LHCN-M2 (cell line): ENCODE measurements at places on chromosomes 12 and 14. TPM values are rescaled to one million over a fixed set of nuclear protein-coding genes. Genes with fewer than 3 reads are reported as not detected.
A peak's percentile ranks its signal among the peaks of the same experiment; 100 is the strongest.

DNA sequence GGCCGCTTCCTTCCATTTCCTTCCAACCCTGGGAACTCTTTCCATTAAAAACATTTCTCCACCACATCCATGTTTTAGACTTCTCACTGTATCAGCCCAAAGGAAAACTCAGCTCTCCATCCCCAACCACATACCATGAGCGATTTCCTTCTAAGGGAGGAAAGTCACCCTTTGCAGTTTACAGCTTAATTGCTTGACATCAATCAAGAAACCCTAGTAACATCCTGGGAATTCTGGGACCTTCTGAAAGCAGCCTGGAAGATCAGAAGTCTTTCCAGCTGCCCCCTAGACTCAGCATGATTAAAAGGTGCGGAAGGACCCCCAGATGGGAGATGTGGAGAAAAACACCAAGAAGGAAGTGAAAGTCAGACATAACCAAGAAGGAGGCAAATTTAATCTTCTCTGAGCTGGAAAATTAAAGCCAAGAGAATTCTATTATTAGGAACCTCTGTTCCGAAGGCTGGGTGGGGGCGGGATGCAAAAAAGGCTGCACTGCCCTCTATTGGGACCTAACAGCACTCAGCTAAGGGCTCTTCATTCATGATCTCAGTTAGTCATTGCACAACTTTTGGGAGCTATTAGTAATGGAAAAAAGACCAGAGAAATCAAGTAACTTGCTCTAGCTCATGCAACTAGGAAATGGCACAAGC is 73.3 kb upstream of the PLXNC1 start:
- peak; percentile 79 for DNase-seq

Gene A2ML1
- total RNA-seq, result not detected in 2 replicates

DNA sequence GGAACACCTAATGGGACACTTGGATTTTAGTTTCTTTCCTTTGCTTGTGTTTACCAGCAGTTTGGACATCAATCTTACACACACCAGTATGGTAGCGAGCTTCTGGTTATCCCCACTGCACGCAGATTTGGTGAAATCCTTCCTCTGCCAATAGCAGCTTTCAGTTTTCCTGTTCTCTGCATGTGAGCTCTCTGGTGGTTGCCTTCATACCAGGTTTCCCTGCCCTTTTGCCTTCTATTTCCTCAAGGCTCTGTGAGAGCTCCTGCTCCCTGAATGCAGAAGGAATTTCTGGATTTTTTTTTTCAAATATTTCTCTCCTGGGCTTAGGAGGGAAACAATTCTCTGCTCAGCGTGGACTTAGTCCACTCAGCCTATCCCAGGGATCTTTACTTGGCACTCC is 93.0 kb upstream of the CCDC91 start:
- DNase-seq, result no peak

- peak; percentile 15 for DNase-seq
Measured at GRCh38 chr14:76109087-76109880, 42.4 kb upstream of the GPATCH2L start.

GRCh38 chr14:50061664-50062437 is 54.5 kb downstream of the VCPKMT start:
- peak; percentile 81 for DNase-seq

DNA sequence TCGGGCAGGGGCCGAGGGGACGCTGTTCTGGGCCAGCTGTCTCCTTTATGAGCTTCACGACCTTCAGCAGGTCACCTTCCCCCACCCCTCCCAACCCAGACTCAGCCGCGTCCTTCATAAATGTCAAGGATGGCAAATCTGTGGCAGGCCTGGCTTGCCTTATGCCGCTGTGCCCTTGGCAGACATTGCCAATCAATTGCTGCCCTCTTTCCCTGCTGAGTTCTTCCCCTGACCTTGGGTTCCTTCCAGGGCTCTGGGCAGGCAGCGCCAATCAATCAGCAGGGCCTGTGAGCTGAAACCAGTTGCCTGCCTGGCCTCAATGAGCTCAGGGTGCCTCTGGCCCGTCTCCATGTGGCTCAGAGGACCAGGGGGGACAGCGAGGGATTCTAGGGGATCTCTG is 7.7 kb downstream of the FAM222A start:
- no peak for DNase-seq

DNA sequence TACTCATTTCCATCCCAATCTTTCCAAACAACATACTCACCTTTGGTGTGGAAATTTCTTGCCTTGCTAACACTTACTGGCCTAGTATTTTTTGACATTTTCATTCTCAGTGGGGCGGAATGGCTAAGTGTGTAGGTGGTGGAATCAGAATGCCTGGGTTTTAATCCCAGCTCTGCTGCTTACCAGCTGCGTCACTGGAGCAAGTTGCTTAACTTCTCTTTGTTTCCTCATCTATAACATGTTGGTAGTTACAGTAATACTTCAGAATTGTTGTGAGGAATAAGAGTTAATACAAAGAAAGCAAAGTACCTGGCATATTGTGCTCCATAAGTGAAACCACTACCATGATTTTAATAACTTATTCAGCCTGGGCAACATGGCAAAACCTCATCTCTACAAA is 3.0 kb upstream of the FAM177A1 start:
- no peak for DNase-seq

Gene CCDC184
- 0.26 and 0.57 TPM in 2 replicates for total RNA-seq

GRCh38 chr12:108449478-108449877 is 65.6 kb upstream of the FICD start:
- no peak for DNase-seq

GRCh38 chr12:53538209-53538689 is 31.0 kb upstream of the NPFF start:
- no peak for DNase-seq

DNA sequence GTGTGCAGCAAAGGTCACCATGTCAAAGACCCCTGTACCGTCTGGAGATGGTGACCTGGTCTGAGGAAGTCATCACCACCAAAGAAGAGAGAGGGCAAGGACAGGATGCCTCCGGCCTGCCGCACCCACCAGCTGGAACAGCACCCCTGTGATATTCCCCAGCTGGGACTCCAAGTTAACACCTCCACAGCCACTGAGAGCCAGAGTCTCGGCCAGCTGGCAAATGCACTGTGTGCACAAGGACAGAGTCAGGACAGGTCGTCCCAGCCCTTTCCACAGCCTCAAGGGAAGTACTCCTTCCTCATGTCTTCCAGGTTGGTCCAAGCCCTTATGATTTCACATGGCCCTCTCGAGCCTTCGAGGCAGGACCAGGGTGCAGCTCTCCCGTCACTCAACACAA is 19.3 kb upstream of the FKBP4 start:
- DNase-seq, result no peak

DNA sequence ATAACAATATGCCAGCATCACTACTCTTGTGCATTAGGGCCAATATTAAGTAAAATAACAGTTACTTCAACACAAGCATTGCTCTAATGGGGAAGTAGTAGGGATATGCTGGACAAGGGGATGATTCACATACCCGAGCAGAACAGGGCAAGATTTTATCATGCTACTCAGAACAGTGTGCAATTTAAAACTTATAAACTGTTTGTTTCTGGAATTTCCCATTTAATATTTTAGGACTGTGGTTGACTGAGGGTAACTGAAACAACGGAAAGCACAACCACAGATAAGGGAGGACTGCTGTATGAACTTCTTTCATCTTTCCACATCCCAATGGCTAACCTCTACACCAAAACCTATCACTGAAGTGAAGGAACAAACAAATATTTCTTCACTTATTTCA is 36.8 kb downstream of the SARNP start:
- DNase-seq, result no peak

GRCh38 chr12:117032593-117033381 is 66.4 kb downstream of the TESC start:
- no peak for DNase-seq

DNA sequence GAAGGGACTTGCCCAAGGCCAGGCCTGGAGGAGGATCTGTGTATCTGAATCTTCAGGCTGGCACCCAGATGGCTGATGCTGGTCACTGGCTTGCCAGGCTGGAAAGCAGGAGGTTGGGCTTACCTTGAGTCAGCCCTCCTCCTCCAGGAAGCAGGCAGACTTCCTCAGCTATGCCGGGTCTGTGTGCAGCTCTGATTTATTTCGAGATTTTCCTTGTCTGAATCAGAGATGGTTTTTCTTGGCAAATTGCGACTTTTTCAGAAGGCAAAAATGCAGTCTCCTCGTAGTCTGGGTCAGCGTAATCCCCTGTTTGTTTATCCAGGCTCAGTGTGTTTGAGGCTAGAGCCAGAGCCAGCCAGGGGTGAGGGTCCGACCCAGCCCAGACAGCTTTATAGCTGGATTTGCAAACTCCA is 48.9 kb downstream of the SMOC1 start:
- DNase-seq, result no peak

Gene CACNB3
- total RNA-seq, result 29.4 and 30.0 TPM in 2 replicates

- no peak for DNase-seq
Measured at GRCh38 chr12:44379831-44380230, 496.3 kb downstream of the NELL2 start.
